OCI-M1 (cell line): ENCODE measurements at places on chromosomes 12 and 14.
A peak's percentile ranks its signal among the peaks of the same experiment; 100 is the strongest.

- no peak for DNase-seq
Observed at GRCh38 chr12:114981036-114981435, 297.1 kb upstream of the TBX3 start.

DNA sequence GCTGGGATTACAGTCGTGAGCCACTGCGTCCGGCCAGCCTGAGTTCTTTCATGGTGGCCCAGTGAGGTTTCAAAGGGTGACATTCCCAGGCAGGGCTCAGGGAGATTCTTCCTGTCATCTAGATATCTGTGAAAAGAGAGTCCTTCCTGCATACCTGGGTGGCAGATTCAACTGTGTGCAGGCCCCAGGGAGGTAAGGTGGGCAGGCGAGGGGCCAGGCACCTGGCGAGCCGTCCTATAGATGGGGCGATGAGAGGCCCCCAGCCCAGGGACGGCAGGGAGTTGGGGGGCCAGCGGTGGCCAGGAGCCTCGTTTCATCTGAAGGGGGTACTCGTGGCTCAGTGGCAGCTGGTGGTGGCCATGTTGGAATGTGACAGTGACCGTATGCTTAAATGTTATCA lies 7.1 kb upstream of the EP400 start:
- DNase-seq, result no peak

- DNase-seq, result no peak
Observed at GRCh38 chr14:25803386-25804018, 753.6 kb upstream of the STXBP6 start.

GRCh38 chr12:83018088-83018487 lies 331.4 kb downstream of the TMTC2 start:
- DNase-seq, result no peak

- no peak for DNase-seq
Observed at GRCh38 chr12:52007982-52008510, 1.3 kb downstream of the TAMALIN start.

- DNase-seq, result peak; percentile 12
Observed at GRCh38 chr14:40252817-40253447, 820.7 kb upstream of the FBXO33 start.

DNA sequence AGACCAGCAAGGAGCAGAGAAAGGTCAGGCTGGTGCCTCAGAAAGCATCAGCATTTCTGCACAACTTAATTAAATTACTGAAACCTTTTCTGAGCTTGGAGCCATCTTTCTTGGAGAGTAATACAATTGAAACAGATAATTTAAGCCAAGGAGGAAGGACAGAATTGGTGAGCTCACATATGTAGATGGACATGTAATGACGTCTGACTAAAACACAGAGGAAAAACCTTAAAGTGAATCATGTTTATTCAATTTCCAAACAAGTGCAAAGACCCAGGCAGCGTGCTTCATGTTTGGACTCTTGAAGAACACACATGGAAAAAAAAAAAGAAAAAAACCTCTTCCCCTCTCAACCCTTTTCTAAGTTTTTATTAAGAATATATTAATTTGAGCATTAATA lies 19.0 kb downstream of the SUSD6 start:
- DNase-seq, result no peak

GRCh38 chr12:69243099-69244084 lies 4.0 kb downstream of the CPSF6 start:
- peak; percentile 47 for DNase-seq

DNA sequence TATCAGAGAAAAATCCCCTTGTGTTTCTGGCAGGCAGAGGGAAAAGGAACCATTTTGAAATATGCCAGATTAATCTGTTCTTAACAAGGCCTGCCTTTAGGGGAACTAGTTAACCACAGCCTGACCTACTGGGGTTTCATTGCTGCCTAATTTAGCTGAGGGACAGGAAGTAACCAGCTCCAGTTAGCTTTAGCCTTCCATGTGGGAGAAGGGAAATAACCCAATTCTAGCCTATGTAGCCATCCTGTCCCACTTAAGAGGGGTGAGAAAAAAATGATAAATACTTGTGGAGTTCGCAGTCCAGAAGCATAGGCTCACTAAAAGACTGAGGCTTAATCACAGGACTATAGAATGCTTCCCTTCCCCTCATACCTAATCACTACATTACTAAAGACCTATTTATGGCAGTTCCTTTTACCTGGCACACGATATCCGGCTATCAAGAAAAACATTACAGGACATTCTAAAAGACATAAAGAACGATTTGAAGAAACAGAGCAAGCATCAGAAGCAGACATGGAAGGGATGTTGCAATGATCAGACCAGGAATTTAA lies 22.8 kb downstream of the COX8C start:
- DNase-seq, result peak; percentile 53

GRCh38 chr14:45810152-45810872 lies 557.3 kb upstream of the MIS18BP1 start:
- peak; percentile 78 for DNase-seq

DNA sequence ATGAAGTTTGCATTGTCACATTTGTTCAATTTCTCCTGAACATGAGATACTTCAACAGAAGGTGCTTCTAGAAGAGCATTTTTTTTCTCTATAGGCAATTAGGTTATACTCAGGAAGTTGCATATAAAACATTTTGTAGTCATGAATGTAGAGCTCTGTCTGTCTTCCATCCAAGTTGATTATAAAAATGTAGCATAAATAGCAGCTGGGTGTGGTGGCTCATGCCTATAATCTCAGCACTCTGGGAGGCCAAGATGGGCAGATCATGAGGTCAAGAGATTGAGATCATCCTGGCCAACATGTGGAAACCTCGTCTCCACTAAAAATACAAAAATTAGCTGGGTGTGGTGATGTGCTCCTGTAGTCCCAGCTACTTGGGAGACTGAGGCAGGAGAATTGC lies 39.5 kb upstream of the STXBP6 start:
- DNase-seq, result no peak

GRCh38 chr14:20455355-20456300 lies 602 bp downstream of the APEX1 start:
- DNase-seq, result peak; percentile 97

- DNase-seq, result no peak
Observed at GRCh38 chr14:77264466-77265186, 6.4 kb downstream of the NGB start.

- DNase-seq, result no peak
Observed at GRCh38 chr12:15044471-15044870, 71.6 kb downstream of the PDE6H start.

DNA sequence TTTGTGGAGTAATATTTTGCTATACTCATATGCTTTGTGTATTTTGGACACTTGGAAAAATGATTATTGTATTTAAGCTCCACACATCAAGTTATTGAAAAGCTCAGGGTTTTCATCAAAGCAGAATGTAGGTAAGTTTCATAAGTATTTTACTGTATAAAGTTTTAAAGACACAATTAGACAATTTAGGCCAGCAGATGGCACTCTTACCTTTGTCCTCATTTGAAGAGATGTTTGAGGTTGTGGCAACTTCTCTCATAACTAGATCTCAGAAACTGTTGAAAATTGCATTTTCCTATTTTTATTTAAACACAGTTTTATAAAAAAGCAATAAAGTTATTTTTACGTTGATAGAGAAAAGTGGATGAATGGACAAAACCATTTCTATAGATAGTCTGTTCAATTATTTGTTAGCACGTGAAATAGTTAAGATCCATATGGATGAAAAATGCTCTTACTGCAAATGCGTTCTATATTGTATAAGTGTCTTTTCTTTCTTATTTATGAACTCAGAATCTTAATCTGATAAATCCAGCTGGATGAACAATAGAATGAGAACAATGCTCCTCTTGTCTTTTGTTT lies 300.0 kb downstream of the AEBP2 start:
- DNase-seq, result peak; percentile 85
